ENCODE measurements at places on chromosomes 3 and 15. TPM values are rescaled to one million over a fixed set of nuclear protein-coding genes. Genes with fewer than 3 reads are reported as not detected.

The PLSCR4 gene
- total RNA-seq = not detected

GRCh38 chr3:108552267-108553159 lies 36.7 kb downstream of the CIP2A start:
- H3K27me3 ChIP-seq = no peaks in the 10 kb centered on the region
- H3K4me3 ChIP-seq = no peak overlapping the region
- no peak overlapping the region for H3K27ac ChIP-seq
- H3K36me3 ChIP-seq = no peaks in the 10 kb centered on the region
- H3K4me1 ChIP-seq = no peaks in the 10 kb centered on the region
- peak; percentile 20 for DNase-seq

The MYO5C gene
- 0.18 TPM for total RNA-seq

DNA sequence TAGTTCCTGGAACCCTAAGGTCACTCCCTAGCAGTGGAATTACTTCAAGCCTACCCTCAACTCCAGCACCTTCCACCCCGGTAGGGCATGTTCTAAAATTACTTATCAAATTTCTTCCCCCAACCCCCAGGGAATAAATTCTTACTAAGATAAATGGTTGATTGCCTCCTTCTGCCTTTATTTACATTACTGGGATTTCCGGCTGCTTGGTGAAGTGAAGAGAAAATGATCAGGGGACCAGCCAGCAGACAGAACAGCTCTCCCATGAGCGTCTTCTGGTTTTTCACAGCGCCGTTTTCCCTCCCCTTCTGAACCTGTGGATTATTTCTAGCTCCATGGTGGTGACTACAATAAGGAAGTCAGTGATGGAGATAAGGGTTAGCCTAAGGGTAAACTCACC lies 521.5 kb upstream of the PPP2R3A start:
- no peak overlapping the region for H3K4me3 ChIP-seq
- H3K27me3 ChIP-seq = no peaks in the 10 kb centered on the region
- no peak overlapping the region for H3K27ac ChIP-seq
- no peaks in the 10 kb centered on the region for H3K36me3 ChIP-seq
- no peak for DNase-seq

The ANXA2 gene
- total RNA-seq = 219 TPM

- H3K4me1 ChIP-seq = no peaks in the 10 kb centered on the region
- H3K36me3 ChIP-seq = no peaks in the 10 kb centered on the region
These were observed 36.8 kb upstream of the TBL1XR1 start for GRCh38 chr3:177234121-177234520.

GRCh38 chr3:160001148-160001760 lies 12.6 kb downstream of the IL12A start:
- no peak overlapping the region for H3K27ac ChIP-seq
- DNase-seq = no peak
- H3K4me3 ChIP-seq = no peak overlapping the region
- no peaks in the 10 kb centered on the region for H3K36me3 ChIP-seq
- no peaks in the 10 kb centered on the region for H3K27me3 ChIP-seq

DNA sequence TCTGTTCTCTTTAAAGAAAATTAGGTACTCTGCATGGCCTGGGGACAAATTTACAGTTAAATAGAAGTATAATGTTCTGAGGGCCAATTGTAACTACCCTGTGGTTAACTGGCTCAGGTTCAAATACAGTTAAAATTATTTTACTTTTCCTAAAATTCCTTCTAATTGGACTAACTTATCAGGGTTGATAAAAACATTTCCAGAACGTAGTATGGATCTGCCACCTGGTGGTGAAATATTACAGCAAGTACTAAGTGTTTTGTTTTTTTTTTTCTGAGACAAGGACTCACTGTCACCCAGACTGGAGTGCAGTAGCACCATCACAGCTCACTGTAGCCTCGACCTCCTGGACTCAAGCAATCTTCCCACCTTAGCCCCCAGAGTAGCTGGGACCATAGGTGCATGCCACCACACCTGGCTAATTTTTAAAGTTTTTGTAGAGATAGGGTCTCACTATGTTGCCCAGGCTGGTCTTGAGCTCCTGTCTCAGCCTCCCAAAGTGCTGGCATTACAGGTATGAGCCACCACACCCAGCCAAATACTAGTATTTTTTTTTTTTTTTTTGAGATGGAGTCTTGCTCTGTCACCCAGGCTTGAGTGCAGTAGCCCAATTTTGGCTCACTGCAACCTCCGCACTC lies 29.2 kb downstream of the NEO1 start:
- H3K36me3 ChIP-seq = no peaks in the 10 kb centered on the region
- no peaks in the 10 kb centered on the region for H3K4me1 ChIP-seq
- no peak for DNase-seq
- H3K4me3 ChIP-seq = no peak overlapping the region
- H3K27ac ChIP-seq = no peak overlapping the region

The CHAC1 gene
- total RNA-seq = 16.7 TPM

DNA sequence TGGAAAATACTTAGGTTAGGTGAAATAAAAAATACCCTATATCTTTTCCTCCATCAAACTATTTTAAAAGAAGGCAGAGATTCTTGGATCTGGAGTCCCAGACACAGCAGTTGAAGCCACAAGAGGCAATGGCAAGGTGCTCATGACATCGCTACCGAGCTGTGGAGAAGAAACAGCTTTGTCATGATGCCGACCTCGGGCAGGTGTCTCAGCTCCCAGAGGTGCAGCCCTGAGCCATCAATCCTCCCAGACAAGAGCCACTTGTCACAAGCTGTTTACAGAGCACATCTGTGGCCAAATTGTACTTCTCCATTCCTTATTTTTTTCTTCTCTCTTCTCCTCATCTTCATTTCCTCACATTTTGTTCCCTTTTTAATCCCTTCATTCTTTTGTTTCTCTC lies 50.8 kb downstream of the GPR176 start:
- no peaks in the 10 kb centered on the region for H3K4me1 ChIP-seq
- H3K36me3 ChIP-seq = no peaks in the 10 kb centered on the region
- DNase-seq = no peak
- H3K27me3 ChIP-seq = no peaks in the 10 kb centered on the region

The NPAP1 gene
- not detected for total RNA-seq

DNA sequence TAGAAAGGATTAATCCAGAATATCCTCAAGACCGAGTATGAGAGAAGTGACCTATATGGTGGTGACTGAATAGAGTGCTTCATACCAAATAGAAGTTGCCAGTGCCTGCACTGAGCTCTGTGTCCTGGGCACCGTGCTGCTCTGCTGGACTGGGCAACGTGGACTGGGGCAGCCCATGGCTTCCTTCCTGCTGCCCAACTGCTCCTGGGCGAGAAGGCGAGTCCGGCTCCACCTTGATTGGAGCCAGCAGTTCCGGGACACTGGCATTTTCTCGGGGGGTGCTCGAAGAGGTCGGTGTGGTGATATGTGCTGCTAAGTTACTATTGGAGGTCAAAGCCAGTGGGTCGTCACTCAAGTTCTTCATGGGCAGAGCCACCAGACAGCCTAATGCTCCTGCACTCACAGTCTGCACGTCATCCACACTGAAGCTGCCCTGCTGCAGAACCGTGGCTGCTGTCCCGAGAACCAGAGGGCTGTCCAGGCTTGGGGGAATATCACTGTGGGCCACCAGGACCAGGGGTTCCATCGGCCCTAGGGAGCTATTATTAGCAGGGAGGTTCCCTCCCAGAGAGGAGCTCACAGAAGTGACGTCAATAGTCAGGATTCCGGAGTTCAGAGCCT lies 14.1 kb downstream of the ZXDC start:
- no peak for DNase-seq
- H3K27ac ChIP-seq = no peak overlapping the region
- no peaks in the 10 kb centered on the region for H3K4me1 ChIP-seq
- H3K27me3 ChIP-seq = no peaks in the 10 kb centered on the region
- H3K36me3 ChIP-seq = peaks cover 67% of the 10 kb centered on the region
- H3K4me3 ChIP-seq = no peak overlapping the region

- H3K27ac ChIP-seq = no peak overlapping the region
- no peaks in the 10 kb centered on the region for H3K4me1 ChIP-seq
- no peak for DNase-seq
- no peaks in the 10 kb centered on the region for H3K27me3 ChIP-seq
- no peaks in the 10 kb centered on the region for H3K36me3 ChIP-seq
These were observed 133.9 kb downstream of the MYLK start for GRCh38 chr3:123750209-123750608.

DNA sequence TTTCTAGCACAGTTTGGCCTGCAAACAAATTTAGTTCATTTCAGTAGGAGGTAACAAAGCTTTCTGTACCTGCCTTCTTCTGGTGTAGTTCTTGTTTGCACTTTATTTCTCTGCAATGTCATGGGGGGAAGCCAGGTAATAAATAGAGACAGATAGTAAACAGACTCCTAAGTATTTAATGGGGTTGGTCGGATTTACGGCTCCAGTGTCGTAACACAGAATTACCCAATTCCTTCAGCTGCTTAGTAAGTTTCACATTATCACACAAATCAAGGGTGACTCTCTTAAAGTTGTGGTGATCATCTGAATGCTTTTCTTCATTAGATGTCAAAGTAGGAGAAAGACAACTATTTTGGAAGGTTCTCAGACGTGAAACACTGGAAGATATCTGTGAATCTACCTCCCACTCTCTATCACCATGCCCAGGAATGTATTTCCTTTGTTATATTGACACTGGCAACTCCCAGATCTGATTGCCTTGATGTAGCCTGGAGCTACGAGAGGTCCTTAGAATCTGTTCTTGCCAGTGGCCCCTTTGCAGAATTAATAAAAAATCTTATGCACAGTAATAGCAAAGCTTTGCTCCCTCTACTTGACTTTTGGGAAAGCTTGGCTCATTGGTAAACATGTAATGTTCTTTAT lies 25.0 kb upstream of the TMC3 start:
- no peaks in the 10 kb centered on the region for H3K36me3 ChIP-seq
- no peaks in the 10 kb centered on the region for H3K27me3 ChIP-seq
- H3K4me1 ChIP-seq = no peaks in the 10 kb centered on the region
- H3K4me3 ChIP-seq = no peak overlapping the region
- no peak overlapping the region for H3K27ac ChIP-seq

The EPB42 gene
- not detected for total RNA-seq
